ENCODE measurements at places on chromosomes 7 and 10.

- DNase-seq, result no peak
Observed at GRCh38 chr10:771647-772046, 82.2 kb upstream of the DIP2C start.

- DNase-seq, result peak; percentile 61
Observed at GRCh38 chr7:94908323-94909178, 1.2 kb downstream of the PPP1R9A start.

DNA sequence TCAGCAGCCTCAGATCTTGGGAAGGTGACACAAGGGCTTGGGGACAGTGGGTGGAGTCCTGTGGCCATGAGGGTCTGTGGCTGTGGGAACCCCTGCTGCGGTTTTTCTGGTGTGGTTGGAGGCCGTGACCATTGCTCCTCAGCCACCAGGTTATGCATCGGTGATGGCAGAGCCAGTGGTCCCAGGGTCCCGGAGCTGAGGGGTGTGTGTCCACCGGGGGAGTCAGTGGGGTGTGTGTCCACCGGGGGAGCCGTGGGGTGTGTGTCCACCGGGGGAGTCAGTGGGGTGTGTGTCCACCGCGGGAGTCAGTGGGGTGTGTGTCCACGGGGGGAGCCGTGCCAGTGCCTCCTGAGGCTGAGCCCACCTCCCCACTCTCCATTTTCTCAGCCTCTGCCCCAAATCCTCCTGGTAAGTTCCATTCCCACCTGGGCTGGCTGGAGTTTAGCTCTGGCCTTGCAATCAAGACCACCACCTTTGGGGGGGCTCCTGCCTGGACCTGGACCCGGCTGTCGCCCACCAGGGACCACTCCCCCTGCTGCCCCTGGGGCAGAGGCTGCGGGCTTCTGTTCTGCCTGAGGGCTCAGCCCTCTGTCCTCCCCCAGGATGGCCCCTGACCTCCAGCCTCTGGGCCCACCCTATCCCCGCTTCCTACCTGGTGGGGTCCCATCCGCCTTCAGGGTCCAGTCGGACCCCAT, 143.5 kb downstream of the ELFN1 start:
- DNase-seq, result no peak

DNA sequence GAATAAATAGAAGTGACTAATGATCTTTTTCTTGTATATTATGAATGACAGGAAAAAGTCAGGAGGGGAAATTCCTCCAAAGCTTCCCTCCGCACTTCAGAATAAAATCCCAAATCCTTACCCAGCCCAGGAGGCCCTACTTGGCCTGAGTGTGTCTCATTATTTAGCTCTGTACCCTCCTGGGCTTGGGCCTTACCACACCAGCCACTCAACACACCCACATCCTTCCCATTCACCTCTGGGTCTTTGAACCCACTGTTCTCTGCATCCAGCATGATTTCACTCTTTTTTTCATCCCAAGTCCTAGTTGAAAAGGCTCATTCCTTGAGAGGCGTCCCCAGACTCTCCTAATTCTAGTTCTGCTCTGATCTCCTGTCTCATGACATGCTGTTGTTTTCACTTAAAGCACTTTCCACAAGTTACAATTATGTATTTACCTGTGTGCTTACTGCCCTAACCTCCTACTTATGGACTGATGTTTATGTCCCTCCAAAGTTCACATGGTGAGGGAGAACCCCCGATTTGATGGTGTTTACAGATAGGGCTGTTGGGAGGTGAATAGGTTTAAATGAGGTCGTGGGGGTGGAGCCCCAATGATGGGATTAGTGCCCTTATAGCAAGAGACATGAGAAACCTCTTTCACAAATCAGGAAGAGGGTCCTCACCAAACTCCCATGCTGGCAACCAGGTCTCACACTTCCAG, 6.4 kb downstream of the NOD1 start:
- no peak for DNase-seq

GRCh38 chr10:52818019-52818418, 45.4 kb upstream of the MBL2 start:
- no peak for DNase-seq

DNA sequence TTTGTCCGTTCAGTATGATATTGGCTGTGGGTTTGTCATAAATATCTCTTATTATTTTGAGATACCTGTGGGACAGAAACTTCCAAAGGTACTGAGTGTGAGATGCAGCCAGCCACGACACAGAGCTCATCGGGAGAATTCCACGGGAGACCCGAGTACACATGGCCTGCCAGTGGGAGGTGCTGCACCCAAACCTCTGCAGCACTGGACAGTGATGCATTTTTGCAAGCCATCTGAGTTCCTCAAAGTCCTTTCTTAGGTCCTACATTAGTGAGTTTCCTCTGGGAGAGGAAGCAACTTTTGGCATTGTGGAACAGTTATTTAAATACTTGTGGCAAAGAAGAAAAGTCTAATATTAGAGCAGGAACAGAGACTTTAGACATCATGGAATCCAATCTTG, 77.5 kb downstream of the ARID5B start:
- DNase-seq, result no peak

DNA sequence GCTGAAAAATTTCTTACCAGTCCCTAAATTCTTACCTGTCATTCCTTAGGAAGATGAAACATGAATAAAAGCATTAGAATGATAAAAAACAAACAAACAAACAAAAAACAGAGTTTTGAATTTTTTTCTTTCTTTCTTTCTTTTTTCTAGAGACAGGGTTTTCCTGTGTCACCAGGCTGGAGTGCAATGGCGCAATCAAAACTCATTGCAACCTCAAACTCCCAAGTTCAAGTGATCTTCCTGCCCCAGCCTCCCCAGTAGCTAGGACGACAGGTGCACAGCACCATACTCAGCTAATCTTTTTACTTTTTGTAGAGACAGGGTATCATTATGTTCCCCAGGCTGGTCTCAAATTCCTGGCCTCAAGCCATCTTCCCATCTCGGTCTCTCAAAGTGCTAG, 26.5 kb downstream of the NT5C2 start:
- DNase-seq, result no peak

DNA sequence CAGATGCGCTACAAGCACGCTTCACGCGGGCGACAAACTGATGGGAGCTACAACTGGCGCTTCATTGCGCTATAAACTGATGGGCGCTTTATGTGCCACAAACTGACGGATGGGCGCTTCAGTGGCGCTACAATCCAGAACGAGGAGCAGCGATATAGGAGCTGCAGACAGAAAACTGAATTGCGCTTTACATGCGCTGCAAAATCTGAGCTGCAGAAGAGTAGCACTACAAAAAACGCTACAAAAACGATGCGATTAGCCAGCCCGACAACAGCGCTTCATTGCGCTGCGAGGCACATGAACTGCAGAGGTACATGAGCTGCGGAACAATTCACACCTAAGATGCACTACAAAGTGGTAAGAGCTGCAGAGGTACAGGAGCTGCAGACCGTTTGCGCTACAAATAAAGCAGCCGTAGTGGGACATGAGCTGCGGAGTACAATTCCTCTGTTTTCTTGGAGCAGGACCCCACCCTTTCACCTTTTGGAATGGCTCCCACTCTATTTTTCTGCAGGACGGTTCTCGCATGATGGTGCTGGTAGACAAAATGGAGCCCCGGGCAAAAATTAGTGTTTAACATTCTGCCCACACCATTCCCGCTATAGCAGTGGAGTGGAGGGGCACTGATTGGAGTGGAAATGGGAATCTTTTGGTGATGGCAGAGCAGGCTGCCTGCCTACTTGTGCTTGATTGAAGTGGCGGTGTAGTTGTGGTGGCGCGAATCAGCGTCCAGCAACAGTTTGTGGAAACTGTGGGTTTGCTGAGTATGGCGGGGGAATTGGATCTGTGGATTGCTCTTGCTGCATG, 1.2 kb upstream of the SGCE start:
- peak; percentile 7 for DNase-seq

GRCh38 chr7:82247814-82248433, 195.7 kb downstream of the CACNA2D1 start:
- no peak for DNase-seq

DNA sequence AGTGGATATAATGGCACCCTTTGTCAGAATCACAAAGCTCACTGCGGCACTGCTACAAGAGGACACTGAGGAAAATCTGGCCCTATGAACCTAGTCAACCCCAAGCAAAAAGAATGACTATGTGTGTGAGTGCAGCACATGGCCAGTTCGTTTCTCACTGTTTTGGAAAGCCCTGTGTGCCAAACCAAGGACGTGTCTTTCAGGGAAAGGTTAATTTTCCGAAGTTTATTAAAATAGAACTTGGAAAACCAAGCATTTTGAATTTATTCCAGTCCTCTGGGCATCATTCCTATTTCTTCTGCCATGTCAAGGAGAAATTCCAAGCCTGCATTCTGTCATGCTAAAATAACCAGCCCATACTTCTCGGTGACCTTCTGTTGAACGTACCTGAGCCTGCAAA, 471.8 kb downstream of the PLXDC2 start:
- DNase-seq, result no peak

DNA sequence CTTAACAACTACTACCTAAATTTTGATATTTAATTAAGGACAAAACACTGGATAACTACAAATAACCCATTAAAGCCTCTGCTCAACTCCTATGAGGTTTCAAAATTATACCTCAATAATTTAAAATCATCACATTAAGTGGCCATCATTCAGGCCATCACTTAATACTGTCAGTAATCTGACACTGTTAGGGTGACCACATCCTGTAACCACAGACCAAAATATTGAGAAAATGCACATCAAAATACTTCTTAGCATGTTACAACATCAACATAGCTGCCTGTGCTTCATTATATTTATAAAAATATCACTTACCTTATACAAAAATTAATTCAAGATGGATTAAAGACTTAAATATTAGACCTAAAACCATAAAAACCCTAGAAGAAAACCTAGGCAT, 23.3 kb downstream of the SEM1 start:
- DNase-seq, result no peak

DNA sequence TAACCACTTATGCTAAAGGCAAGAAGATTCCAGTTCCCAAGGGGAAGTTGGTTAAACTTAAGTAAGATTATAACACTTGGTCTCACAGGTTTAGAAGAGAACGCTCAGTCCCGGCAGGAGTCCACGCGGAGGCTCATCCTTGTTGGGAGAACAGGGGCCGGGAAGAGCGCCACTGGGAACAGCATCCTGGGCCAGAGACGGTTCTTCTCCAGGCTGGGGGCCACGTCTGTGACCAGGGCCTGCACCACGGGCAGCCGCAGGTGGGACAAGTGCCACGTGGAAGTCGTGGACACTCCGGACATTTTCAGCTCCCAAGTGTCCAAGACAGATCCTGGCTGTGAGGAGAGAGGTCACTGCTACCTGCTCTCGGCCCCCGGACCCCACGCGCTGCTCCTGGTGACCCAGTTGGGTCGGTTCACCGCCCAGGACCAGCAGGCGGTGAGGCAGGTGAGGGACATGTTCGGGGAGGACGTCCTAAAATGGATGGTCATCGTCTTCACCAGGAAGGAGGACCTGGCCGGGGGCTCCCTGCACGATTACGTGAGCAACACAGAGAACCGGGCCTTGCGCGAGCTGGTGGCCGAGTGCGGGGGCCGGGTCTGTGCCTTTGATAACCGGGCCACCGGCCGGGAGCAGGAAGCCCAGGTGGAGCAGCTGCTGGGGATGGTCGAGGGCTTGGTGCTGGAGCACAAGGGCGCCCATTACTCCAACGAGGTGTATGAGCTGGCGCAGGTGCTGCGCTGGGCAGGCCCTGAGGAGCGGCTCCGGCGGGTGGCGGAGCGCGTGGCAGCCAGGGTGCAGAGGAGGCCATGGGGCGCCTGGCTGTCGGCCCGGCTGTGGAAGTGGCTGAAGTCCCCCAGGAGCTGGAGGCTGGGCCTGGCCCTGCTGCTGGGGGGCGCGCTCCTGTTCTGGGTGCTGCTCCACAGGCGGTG, 3.8 kb downstream of the GIMAP1 start:
- DNase-seq, result no peak

- DNase-seq, result no peak
Observed at GRCh38 chr10:69061305-69062161, 26.4 kb upstream of the SRGN start.

GRCh38 chr7:157972914-157973313, 614.7 kb downstream of the PTPRN2 start:
- no peak for DNase-seq

GRCh38 chr7:21898265-21898930, 47.3 kb downstream of the CDCA7L start:
- DNase-seq, result no peak

DNA sequence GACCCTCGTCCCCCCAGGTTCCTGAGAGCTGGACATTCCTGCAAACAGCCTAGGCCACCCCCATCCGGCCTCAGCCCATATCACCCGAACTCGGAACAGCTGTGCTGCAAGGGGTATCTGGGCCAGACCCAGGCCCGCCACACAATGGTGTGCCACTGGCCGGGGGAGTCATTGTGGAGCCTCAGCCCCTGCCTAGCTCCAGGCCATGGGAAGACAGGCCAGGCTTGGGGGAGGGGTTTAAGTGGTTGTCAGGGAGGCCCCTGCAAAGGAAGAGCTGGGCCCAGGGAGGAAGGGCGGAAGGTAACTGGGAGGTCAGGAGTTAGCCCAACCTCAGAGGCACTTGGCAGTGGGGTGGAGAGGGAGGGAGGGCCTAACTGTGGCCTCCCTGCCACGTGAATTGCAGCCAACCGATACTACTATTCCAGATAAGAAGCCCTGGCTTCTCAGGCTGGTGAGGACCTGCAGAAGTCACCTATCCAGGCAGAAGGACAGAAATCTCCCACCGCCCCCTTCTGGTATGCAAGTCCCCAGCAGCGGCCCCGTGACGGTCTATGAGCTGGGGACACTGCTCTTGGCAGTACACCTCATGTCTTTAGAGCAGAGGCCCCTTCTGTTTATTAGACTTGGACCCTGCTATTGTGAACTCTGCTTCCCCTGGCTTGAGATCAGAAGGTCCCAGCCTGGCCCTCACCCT, 26.8 kb downstream of the VSIR start:
- no peak for DNase-seq

- DNase-seq, result no peak
Observed at GRCh38 chr7:105367458-105367857, 21.3 kb downstream of the SRPK2 start.

DNA sequence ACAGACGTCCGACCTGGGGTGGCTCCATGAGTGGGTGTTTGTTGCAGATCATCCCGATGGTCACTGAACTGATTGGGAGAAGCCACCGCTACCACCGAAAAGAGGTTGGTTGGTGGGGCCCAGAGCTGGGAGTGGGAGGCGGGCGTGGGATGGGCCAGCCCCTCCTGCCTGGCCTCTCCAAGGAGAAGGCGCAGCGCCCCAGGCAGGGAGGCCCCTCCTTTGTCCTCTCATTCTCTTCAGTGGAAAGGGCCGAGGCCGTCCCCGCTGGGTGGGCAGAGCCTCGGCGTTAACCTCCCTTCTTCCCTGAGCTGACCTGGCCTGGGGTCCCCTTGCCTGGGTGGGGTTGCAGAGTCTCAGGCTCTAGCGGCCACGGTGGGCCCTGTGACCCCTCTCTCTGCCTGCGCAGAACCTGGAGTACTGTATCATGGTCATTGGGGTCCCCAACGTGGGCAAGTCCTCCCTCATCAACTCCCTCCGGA, 5.2 kb downstream of the MTG1 start:
- DNase-seq, result no peak

- no peak for DNase-seq
Observed at GRCh38 chr10:49606981-49607535, 3.1 kb upstream of the SLC18A3 start.

GRCh38 chr10:131031346-131031745, 280.2 kb downstream of the TCERG1L start:
- DNase-seq, result no peak

- DNase-seq, result no peak
Observed at GRCh38 chr10:111709603-111710002, 474.0 kb downstream of the GPAM start.

Measured in cerebellum (tissue), 4 donors.